GM23338 (cell line): ENCODE measurements at places on chromosomes 5 and 9. TPM values are rescaled to one million over a fixed set of nuclear protein-coding genes. Genes with fewer than 3 reads are reported as not detected.

PCDHA1 gene
- 1.6 and 3.2 TPM in 2 replicates for total RNA-seq

GARIN3 gene
- total RNA-seq, result not detected in 2 replicates

RGS7BP gene
- 4.5 and 5.4 TPM in 2 replicates for total RNA-seq

CENPK gene
- 50.2 and 54.9 TPM in 2 replicates for total RNA-seq

- DNase-seq, result no peak
Measured at GRCh38 chr9:32092031-32092430, 292.4 kb upstream of the ACO1 start.

GRCh38 chr5:168359820-168360460 lies 68.5 kb downstream of the WWC1 start:
- DNase-seq, result peak; percentile 47
